ENCODE measurements at places on chromosomes 6 and 20. TPM values are rescaled to one million over a fixed set of nuclear protein-coding genes. Genes with fewer than 3 reads are reported as not detected.

SFTA2 gene
- not detected for total RNA-seq

RAET1G gene
- total RNA-seq = not detected

LTB gene
- 1.4 TPM for total RNA-seq

PRSS16 gene
- total RNA-seq = 0.66 TPM

NRSN1 gene
- 12.5 TPM for total RNA-seq

SALL4 gene
- 1.8 TPM for total RNA-seq
